ENCODE measurements at places on chromosomes 2 and 18. TPM values are rescaled to one million over a fixed set of nuclear protein-coding genes. Genes with fewer than 3 reads are reported as not detected.

- peak; percentile 84 for DNase-seq
Measured at GRCh38 chr2:12424809-12425208, 291.9 kb upstream of the TRIB2 start.

DNA sequence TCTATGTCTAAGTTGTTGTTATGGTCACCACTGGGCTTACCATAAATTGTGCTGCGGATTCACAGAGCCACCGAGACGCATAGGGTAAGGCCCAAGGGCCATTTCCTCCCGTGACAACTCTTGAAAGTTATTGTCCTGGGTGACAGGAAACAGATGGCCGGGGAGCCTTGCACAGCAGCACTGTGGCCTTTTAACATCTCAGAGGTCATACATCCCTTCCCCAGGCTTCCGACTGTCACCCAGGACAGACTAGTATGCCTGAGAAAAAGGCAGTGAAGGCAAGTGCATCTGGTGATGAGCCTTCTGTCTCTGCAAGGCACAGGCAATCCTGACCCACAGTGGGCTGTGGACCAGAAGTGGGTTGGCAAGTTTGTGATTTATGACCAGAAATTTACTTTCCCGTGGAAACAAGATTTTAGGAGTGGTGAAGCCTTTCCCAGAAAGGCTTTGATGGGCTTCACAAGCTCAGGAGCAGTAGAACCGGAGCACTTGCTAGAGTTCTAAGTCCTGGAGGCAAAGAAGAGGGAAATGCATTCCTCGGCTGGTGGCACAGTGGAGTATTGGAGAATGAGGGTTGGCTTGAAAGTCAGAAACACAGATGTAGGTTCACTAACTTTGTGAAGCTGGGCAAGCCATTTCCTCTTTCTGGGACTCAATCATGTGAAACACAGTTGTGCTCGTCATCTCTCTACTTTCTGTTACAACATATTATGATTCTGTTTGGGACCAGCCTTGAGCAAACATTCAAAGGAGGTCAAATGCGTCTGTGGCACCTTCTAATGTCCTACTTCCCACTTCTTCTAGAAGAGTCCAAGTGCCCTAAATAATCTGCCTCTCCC lies 2.0 kb upstream of the CAPN14 start:
- no peak for DNase-seq

Gene ZCCHC2
- 23.5 TPM for total RNA-seq

- DNase-seq = no peak
Measured at GRCh38 chr2:184936761-184937160, 338.4 kb downstream of the ZNF804A start.

Gene UBXN2A
- 15.0 TPM for total RNA-seq

GRCh38 chr2:31188131-31188530 lies 29.2 kb downstream of the CAPN14 start:
- DNase-seq = no peak

DNA sequence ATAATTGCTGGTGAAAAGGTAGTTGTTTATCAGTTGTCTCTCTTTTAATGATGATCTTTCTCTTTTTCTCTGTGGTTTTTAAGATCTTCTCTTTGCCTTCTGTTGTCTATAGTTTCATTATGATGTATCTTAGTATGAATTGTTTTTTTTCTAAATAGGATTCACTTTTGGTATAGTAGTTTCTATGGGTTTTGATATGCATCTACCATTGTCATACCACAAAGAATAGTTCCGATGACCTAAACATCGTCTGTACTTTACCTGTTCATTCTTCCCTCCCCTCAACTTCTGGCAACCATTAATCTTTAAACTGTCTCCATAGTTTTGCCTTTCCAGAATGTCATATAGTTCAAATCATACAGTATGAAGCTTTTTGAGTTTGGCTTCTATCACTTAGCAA lies 19.6 kb downstream of the RDH14 start:
- no peak for DNase-seq

DNA sequence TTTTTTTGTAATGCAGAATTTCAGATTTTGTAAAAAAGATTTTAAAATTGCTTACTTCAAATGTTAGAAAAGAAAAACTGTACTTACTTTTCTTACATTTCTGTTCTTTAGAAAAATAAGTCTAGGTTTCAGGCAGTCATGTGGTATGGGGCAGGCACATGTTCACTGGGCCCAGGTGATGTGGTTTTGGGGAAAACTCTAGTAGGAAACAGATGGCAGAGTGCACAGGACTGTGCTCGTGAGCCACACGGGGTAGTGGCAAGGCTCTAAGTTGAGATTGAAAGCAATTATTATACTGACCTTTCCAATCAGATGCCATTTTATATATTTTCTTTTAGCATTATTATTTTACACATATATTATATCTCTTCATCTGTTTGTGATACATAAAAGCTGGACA lies 1036.9 kb upstream of the TMEFF2 start:
- DNase-seq = no peak

DNA sequence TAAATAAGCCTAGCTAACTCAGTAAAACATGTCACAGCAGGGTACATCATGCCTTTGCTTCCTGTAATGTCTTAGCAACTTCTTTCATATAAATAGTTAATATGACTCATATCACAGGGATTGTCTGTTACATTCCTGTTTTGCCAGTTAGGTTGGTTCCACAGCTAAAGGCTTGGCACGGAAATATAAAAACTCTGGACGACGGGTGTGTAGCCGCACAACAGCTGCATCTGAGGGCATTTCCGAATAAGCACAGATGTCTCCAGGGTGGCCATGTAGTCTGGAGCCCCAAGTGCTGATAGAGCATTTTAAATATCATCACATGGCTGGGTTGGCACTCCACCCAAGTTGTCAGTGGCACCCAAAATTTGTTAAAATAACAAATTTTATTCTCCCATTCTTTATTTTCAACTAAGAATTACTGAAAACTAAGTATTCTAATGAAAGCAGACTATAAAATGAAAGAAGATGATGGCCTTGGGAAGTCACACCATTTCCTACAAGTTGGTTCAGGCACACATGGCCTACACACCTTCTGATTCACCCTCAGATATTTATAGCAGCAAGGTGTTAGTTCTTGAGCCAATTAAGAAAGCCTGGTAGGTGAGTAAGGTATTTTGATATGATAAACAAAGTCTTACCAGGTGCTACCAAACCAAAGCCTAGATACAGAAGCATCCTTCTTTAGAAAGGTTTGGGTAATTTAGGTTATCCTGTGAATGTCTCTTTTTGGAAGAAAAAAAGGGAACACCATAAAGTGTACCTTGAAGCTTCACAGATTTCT lies 61.8 kb upstream of the STK17B start:
- DNase-seq = peak; percentile 68

DNA sequence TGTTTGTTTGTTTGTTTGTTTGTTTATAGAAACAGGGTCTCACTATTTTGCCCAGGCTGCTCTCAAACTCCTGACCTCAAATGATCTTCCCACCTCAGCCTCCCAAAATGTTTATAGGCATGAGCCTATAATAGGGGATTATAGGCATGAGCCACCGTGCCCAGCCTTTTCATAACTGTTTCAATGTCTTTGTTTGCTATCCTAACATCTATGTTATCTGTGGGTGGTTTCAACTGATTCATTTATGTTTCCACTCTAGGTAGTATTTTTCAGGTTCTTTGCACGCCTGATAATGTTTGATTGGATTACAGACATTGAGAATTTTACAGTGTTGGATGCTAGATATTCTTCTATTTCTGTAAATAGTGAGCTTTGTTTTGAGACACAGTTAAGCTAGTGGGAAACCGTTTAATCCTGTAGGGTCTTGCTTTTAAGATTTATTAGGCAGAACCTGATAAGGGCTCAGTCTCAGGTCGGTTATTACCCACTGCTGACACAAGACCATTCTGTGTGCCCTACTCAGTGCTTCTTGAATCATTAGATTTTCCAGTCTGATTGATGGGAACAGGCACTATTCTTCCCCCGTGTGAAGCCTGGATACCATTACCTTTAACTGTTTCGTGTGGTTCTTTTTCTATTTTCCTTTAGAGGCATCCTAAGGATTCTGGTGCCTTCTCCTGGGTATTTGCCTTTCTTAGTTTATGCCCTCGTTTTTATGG lies 76.5 kb upstream of the TMEM87B start:
- DNase-seq = no peak

GRCh38 chr18:75353357-75353756 lies 74.1 kb downstream of the SMIM21 start:
- no peak for DNase-seq

DNA sequence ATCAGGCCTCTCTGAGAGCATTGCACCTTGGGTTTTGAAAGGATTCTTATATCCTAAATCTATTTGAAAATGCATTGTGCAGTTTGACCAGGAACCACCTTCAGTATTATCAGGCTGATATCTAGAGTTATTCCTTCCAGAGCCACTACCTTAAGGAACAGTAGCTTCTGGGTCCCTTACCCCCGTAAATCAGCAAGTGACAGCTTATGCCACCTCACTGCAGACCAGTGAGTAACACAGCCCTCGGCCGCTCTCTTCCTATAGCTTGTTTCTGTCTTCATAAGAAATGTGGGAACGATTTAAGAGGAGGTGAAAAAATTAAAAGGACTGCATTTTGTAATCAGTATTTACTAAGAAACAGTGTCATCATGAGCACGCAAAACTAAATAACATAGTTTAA lies 584.2 kb downstream of the GALR1 start:
- DNase-seq = no peak

DNA sequence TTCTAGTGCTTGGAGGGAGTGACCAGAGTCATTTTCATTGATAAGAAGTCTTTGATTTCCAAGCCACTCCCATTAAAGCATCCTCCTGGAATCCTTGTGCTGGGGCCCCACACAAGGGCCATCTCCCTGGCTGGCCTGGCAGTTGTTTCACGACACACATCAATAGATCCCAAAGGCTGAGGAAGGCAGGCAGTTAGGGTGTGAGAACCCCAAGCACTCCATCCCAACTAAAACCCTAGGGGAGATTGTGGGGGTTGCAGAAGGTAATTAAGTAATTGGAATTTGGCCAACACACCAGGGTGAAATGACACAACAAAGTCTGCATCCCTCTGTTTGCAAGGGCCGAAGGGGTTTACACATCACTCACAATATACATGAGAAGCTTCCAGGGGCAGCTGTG lies 578.1 kb upstream of the SYT4 start:
- DNase-seq = no peak
